ENCODE measurements at places on chromosomes 7 and 10. TPM values are rescaled to one million over a fixed set of nuclear protein-coding genes. Genes with fewer than 3 reads are reported as not detected.

SLC26A4 gene
- 2.1 TPM for total RNA-seq

- no peak for DNase-seq
Measured at GRCh38 chr7:91185771-91186170, 78.5 kb upstream of the FZD1 start.

DNA sequence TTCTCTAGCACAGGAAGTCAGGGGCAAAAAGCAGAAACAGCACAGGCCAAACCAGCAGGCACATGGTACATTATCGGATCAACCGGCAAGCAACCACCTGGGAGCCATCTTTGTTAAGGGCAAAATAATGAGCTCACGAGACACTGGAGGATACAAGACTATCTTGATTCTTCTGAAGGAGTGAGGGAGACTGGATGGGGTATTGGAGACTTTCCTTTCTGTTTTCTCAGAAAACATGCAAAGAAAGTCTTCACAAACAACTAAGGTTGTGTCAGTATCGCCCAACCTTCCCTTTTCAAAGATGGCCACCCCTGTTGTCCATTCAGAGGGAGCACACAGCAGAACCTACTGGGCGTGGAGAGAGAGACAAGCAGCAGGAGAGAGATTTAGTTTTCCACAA is 29.6 kb downstream of the GOLGA7B start:
- DNase-seq, result no peak

- DNase-seq, result no peak
Measured at GRCh38 chr7:33504266-33504665, 374.9 kb downstream of the BBS9 start.

DNA sequence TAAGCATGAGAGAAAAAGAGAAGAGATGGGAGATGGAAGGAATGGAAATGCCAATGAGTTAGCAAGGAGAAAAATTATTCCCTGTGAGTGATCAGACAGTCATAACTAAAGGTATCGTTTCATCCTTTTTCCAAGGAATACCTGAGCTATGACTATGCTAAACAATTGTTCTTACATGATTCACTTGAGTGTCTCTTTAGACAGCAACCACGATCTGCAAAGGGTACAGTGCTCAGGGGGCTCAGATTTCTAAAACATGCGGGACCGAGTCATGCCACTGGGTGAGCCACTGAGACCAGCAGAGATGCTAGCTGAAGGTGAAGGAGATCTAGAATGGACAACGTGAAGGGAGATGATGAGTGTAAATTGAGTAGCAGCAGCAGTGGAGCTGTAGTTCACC is 78.0 kb upstream of the CTTNBP2 start:
- DNase-seq, result no peak

GRCh38 chr10:75709245-75709644 is 277.8 kb downstream of the LRMDA start:
- DNase-seq, result no peak

DNA sequence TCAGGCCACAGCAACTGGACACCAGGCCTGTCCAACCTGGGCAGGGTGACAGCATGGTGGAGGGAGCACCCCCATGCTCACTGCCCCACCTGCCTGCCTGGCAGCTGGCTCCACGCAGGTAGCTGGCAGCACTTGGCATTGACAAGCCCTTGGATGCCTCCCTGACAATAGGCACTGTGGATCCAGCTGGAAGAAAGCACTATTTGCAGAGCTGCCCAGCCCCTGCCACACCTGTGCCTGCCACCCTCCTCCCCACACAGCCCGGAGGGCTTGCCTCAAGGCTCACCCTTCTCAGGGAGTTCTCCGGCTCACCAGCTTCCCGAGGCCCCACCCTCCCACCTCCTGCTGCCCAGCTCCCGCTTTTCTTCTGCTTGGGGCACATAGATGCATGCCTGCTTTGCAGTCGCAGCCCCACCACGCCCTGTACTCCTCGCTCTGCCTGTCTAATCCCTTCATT is 160.1 kb downstream of the NEURL1 start:
- no peak for DNase-seq
